HT-29 (cell line): ENCODE measurements at places on chromosomes 16 and 17.

- DNase-seq: no peak
Observed at GRCh38 chr16:49953090-49953489, 71.9 kb upstream of the CNEP1R1 start.

GRCh38 chr17:50491505-50491904 lies 12.8 kb downstream of the RSAD1 start:
- no peak for DNase-seq

DNA sequence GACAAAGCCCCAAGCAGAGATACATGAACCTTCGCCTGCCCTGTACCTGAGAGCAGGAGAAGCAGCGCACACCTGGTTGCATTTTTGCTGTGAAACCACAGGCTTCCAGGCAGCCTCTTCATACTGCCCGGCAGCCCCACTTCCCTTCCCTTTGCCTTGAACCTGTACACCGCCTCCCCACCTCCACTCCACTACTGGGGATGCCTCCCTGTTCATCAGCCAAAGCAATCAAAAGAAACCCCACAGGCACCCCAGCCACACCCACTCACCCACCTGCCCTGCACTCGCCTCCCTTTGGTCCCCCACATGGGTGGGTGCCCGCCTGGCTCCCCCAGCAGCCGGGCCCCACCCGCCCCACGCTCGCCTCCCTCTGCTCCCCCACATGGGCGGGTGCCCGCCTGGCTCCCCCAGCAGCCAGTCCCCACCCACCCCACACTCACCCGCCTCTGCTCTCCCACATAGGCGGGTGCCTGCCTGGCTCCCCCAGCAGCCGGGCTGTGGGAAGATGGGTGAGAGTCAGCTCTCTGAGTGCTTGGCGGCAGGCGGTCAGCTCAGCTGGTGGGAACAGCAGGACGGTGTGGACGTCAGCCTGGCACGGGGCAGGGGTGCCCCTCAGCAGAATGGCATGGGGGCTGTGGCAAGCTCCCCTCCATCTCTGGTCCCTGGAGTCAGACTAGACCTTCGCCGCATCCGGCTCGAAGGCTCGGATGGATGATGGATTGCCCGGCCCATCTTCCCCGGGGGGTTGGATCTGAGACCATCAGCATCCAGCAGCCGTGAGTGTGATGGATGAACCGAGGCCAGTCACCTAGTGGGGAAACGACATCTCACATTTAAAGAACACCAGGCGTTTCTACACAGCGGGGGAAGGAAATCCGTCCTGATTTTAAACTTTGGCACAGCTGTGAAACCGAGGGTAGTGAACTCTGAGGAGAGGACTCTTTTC lies 135.6 kb downstream of the BANP start:
- DNase-seq: no peak

- DNase-seq: no peak
Observed at GRCh38 chr16:10933865-10934264, 8.4 kb downstream of the DEXI start.

- peak; percentile 78 for DNase-seq
Observed at GRCh38 chr17:4948166-4948930, at the start of gene PFN1. TSS of gene PFN1 (minus strand) at chr17:4948530. CDS start at chr17:4948394, 136 bp downstream.

DNA sequence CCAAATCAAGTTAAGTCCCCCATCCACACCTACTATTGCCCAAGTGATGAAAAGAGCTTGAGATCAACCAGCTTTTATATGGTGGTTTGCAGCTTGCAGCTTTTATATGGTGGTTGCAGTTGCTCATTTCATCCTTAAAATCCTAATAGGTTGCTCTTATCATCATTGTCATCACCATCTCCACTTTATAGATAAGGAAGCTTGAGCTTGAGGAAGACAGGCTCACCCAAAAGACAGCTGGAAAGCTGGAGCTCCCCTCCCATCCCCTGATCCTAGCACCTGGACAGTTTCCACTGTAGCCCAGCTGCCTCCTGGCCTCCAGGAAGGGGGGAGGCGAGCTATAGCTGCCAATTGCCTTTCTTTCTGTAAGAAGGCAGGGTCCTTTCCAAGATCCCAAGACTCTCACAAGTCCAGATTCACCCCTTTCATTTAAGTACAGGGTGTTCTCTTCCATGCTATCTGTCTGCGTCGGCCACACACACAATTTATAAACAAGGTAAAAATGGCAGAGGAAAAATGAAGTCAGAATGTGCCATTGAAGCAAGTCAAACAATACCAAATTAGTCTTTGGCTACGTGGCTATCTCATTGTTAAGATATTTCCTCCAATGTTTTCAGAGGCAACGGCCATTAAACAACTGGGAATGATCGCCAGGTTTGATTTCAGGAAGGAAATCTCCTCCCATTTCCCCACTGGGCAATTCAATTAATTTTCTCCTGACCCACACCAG lies 63.3 kb downstream of the PECAM1 start:
- no peak for DNase-seq

DNA sequence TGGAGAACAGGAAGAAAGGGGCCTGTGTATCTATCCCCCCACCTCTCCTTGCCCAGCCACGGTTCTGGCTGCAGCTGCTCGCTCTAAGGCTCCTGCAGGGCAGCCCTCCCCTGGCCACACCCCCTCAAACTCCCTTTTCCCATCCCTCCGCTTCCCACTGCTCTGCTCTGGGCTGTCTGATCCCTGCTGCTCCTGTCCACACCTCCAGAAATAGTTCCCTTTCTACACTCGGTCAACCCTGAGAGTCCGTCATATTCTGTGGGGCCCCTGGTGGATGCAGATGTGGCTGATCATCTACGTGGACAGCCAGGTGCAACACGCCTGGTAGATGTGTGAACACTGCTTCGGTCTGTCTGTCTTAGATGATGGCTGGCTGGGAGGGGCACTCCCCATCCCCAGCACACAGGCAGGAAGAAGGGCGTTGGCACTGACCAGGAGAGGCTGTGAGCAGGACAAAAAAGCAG lies 19.3 kb upstream of the KRT19 start:
- DNase-seq: no peak

DNA sequence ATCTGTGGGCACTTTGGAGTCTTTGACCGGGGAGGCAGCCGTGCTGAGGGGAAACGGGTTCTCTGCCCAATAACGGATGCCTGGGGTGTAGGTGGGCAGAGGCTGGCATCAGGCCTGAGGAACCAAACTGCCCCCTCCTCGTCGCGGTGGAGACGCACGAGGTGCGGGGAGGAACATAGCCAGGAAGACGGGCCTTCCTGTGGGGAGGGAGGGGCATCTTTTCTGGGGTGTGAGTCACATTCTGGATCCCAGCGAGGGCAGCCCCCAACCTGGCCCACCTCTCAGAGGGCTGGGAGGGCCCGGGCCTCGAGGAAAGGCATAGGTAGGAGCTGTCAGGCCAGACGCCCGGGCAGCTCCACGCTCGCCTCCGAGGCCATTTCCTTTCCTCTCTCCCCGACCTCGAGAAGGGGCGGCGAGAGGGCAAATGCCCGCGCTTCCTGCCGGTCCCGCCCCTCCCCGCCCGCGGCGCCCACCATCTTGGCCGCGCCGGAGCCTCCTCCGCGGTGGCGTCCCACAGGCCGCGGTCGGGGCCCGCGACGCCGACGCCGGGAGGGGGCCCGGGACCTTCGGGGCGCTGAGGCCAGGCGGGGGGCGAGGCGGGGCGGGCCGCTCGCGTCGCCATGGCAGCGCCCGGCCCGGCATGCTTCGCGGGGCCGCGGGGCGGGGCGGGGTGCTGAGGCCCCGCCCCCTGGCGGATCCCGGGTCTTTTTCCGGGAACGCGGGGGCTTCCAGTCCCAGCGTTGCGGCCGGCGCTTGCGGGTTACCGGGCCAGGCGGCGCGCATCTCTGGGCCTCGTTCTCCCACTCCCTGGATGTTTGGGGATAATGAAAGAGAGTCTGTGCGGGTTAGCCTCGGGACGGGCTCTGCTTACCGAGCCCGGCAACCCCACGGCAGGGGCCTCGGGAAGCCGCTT lies 13.2 kb downstream of the RAI1 start:
- DNase-seq: peak; percentile 50

- DNase-seq: peak; percentile 39
Observed at GRCh38 chr16:52114379-52114778, 432.6 kb downstream of the TOX3 start.

- no peak for DNase-seq
Observed at GRCh38 chr16:46894036-46894672, 10.0 kb downstream of the GPT2 start.
